ENCODE measurements at places on chromosomes 2 and 18.

GRCh38 chr2:177474998-177475397, 82.4 kb downstream of the AGPS start:
- no peak for DNase-seq

DNA sequence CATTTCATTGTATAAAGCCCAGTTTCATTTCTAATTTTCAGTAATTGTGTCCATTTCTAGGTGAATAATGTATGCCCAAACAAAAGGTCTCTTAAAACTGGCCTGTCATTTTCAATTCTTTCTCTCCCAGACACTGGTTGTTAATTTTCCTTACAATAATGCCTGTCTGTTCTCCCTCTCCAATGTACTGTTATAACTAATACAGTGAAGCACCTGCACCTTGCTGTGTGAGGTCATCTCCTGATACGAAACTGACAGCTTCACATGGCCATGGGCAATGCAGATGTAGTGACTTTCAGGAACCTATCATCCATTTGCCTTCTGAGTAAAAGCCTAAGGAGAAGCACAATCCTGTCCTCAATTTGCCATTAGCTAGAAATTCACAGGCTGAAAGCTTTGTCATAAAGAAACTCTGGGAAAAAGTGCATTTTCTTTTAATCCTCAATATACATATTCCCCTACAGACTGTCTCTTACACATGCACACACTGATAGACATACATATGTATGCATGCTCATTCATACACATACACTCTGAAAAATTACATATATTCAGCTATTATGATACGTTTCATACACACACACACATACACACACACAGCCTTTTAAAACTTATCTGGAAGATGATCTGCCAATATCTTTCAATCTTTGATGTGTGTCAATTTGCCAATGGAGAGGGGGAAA, 1030.3 kb downstream of the TDRD15 start:
- no peak for DNase-seq

DNA sequence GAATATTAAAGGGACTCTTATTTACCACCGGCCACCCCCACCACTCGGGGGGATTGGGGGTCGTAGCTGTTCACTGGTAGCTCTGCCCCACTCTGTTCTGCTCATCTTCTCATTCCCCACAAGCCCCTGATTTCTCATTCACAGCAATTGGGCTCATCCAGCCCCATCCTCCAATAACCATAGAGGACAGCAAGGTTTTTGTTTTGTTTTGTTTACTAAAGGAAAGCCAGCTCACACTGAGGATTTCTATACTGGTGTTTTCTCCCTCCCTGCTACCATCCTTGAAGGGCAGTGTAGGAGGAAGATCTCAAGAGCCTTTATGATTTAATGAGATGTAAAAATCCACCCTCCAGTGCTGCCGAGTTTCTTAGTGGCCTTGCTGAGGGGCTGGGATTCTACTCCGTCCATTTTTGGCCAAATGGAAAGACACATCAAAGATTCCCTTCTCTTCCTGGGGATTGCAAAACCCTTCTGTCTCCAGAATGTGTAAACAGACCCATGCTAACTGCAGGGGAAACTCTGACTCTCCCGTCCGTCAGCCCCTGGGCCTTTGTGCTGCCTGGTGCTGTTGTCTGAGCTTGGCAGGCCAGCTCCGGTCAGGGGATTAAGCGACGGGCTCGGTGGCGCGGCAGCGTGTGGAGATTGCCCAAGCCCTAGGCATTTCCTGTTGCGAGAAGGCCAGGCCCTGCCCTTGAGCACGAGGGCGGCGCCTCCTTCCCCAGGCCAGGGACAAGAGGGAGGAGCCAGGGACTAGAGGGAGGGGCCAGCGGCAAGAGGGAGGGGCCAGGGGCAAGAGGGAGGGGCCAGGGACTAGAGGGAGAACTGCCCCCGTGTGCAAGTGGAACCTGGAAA, 165.0 kb downstream of the ANTXR1 start:
- DNase-seq: no peak

DNA sequence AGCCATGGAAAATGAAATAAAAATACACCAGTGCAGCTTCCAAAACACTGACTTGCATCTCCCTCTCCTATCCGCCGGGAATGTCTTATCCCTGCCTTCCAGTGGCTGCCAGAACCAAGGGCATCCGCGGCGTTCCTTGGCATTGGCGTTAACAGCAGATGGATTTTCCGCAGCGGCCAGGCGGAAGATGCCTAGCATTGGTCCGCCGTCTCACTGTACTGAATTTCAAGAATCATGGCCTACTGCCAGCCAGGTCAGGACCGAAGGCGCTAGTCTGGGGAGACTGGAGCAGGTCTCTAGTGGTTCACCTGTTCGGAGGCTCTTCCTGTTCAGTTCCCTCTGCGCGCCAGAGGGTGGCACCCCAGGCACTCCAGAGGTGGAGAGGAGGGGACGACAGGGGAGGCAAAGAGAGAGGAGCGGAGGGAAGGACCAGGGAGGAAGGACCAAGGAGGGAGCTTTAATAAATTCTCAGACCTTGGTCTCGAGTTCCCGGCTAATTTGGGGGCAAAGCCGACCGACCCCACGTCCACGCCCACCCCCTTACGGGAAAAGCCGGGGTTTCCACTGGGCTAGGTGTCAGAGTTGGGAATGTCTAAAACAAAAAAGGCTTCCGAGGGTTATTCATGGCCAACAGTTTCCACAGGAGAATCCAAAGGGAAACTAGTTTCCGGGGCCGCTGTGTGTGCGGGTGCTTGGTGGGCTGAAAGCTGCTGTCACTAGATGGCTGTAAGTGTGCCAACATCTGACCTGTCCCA, 3.7 kb upstream of the BCL2L11 start:
- DNase-seq: no peak

GRCh38 chr2:32849456-32850194, 97.1 kb upstream of the LTBP1 start:
- no peak for DNase-seq

DNA sequence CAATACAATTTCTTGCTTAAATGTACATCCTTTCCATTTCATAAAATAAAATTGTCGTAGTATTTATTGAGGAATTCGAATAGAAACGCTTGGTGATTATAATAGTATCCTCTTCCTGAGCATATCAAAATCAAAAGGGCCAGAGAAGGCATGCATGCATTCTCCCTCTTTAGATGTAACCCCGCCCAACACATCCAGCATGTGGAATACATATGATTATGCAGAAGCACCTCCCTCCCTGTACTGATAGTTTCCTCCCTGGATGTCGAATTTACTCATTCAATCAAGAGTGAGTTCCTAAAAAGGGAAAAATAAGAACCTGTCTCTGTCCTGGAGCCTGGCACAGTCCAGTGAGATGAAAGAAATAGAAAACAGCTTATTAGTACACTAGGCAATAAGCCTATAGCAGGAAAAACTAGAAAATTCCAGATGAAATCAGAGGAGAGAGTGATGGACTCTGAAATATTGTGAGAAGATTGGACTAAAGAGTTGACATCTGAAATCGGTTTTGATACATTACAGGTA, 262.9 kb downstream of the RDH14 start:
- no peak for DNase-seq

GRCh38 chr2:173999272-173999671, 34.1 kb upstream of the SP3 start:
- no peak for DNase-seq

DNA sequence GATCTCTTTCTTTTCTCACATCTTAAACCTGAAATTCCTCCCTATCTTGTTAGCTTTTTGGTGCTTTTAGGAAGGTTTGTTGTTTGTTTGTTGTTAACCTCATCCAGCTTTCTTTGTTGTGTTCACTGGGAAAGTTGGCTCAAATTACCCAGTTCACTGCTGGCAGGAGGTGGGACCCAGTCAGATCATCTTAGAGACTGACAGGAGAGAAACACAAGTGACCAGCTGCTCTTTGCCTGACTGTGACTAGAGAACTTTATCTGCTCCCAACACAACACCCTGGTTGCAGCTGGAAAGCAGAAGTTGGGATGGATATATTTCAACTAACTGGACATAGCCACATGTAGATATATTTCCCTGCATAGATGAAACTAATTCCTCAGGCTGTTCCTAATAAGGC, 10.0 kb downstream of the MAPK4 start:
- DNase-seq: no peak

DNA sequence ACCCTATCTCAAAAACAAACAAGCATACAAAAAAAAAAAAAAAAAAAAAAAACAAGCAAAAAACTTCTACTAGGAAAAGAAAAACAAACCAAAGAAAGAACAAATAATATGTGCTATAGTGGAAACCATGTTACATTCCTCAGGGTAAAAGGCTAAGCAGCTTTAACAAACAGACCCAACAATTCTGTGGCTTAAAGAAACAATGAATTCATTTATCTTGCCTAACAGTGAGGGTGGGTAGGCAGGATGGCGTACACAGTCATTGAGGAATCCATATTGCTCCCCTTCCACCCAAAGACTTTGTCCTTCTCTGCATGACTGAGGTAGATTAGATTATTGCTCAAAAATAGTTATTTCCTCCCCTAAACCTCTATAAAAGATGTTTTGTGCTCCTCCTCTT, 63.1 kb upstream of the ITGA6 start:
- DNase-seq: no peak

DNA sequence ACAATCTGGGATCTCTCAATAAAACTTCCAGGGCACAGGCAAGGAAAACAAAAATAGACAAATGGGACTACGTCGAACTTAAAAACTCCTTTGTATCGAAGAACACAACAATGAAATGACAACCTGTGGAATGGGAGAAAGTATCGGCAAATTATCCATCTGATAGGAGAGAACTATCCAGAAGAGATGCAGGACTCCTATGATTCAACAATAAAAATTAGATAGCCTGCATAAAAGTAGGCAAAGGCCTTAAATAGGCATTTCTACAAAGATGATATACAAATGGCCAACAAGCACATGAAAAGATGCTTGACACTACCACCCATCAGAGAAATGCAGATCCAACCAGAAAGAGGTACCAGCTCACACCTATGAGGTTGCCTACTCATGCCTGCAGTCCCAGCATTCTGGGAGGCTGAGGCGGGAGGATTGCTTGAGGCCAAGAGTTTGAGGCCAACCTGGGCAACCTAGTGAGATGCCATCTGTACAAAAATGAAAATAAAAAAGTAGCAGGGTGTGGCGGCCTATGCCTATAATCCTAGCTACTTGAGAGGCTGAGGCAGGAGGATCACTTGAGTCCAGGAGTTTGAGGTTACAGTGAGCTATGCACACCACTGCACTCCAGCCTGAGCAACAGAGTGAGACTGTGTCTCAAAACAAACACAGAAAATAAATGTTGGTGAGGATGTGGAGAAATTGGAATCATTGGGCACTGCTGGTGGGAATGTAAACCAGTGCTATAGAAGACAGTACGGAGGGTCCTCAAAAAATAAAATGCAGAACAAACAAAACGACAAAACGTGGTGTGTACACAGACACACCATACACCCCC, 21.6 kb downstream of the TWIST2 start:
- DNase-seq: no peak

DNA sequence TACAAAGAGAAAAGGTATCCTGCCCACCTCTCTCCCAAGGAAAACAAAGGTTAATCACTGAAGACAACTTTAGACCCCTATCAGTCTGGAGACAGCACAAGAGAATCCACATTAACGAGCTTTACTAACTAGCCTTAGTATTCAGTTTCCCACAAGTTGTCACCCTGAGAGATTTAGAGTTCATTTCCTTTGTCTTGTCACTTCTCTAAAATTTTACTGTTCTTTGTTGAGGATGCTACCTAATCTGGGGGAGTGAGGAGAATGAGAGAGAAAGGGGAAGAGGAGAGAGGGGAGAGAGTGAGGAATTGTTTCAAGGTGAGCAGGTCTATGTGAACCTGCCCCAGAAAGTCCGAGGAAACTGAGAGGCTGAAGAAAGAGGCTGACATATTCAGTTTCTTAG, 28.4 kb downstream of the C2orf76 start:
- DNase-seq: no peak

- no peak for DNase-seq
Measured at GRCh38 chr2:44004735-44005602, 9.2 kb upstream of the LRPPRC start.

GRCh38 chr2:62119311-62119974, 76.5 kb upstream of the B3GNT2 start:
- DNase-seq: no peak

GRCh38 chr18:79578396-79579260, 101.0 kb upstream of the CTDP1 start:
- DNase-seq: no peak

GRCh38 chr2:231632559-231633142, 40.0 kb downstream of the TEX44 start:
- no peak for DNase-seq

GRCh38 chr18:10682368-10682714, 156.5 kb downstream of the NAPG start:
- DNase-seq: no peak

DNA sequence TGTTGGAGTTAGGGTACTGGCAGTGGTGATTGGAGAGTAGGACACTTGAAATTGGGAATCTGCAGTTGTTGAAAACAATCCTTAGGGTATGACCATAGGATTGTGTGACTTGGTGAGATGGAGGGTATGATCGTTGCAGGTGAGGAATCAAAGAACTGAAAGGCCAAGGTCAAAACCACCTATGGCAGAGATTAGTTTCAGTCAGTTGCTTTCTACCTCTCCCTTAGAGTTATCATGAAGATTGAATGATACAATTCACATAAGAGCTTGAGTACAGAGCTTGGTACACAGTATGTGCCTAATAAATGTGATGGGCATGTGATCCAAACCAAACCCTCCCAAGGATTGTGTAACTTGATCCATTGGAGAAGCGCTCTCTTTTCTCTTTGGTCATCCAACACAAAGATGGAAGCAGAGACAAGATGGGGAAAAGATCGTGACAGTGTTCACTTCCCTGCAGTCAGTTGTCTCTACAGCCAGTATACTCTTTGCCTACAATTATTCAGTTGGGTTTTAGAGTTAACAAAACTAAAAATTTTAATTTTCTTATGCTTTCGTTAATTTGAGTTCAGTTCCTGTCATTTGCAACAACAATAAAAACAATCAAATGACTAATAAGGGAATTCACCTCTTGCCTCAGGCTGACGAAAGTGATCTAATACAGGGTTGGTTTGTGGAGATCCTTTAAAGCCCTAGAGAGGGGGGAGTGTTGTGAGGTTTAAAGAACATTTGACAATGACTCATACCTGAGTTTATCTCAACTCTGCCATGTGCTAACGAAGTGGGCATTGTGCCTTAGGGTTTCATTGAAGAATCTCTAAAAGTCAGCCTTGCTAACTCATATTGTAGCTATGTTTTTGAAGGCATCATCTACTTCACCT, 14.8 kb upstream of the SMAD2 start:
- no peak for DNase-seq

DNA sequence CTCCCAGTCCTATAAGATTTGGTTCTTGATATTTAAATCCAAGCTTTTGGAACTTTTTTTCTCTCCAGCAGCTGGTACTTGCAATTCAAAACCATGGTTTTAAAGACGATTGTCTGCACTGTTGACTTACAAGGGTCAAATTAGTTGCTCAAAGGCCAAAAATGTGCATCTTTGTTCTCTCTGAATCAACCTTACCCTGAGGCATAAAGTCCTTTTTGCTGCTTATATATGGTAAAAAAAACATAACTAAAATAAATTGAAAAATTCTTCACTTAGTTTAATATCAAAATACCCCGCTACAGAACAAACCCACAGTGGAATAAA, 592.7 kb downstream of the XIRP2 start:
- DNase-seq: no peak
